ENCODE measurements at places on chromosomes 11 and 22.

- no peak for DNase-seq
These were observed 129.9 kb downstream of the BUD13 start for GRCh38 chr11:116642902-116643301.

GRCh38 chr11:44613153-44613552, 47.7 kb downstream of the CD82 start:
- DNase-seq = no peak

- no peak for DNase-seq
These were observed 154.6 kb downstream of the BRD1 start for GRCh38 chr22:49673048-49673447.

GRCh38 chr22:42364604-42365110, 67.5 kb downstream of the NFAM1 start:
- peak; percentile 55 for DNase-seq

GRCh38 chr11:115716601-115717529, 212.7 kb upstream of the CADM1 start:
- no peak for DNase-seq
